NCI-H1105 (cell line): ENCODE measurements at places on chromosomes 6 and 20.

GRCh38 chr6:132391391-132392269 lies 9.6 kb downstream of the MOXD1 start:
- DNase-seq: no peak

DNA sequence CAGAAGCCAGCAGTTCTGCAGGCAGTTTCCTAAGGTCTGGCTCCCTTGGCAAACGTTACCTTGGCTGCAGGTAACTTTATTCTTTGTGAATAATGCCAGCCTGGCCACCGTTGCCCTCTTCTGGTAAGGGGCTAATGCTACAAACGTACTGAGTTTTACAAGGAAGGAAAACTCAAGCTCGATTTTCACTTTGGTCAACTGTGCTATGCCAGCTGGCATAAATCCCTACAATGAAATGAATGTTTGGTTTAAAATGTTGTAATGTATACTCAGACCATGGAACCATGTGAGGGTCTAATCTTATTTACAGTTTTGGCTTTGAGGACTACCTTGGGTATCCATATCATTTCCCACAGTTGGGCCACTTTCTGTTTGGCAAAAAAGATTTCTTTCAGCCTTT lies 101.4 kb downstream of the SLX4IP start:
- DNase-seq: peak; percentile 46

DNA sequence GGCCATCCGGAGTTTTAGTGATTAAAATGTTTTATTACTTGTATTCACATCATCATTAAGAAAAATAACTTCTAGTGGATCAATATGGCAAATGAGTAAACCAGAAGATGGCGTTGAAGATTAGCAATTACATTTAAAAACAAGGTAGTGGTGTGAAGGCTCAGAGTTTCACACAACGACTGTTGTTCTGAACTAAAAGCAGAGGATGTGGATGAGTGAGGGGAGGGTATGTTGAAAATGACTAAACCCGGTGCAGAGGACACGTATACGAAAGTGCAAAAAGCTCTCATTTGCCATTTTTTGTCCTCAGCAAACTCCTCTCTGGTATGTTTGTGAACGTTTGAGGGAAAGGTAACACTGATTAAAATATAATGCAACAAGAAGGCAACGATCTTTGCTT lies 1.9 kb upstream of the IRF4 start:
- no peak for DNase-seq

DNA sequence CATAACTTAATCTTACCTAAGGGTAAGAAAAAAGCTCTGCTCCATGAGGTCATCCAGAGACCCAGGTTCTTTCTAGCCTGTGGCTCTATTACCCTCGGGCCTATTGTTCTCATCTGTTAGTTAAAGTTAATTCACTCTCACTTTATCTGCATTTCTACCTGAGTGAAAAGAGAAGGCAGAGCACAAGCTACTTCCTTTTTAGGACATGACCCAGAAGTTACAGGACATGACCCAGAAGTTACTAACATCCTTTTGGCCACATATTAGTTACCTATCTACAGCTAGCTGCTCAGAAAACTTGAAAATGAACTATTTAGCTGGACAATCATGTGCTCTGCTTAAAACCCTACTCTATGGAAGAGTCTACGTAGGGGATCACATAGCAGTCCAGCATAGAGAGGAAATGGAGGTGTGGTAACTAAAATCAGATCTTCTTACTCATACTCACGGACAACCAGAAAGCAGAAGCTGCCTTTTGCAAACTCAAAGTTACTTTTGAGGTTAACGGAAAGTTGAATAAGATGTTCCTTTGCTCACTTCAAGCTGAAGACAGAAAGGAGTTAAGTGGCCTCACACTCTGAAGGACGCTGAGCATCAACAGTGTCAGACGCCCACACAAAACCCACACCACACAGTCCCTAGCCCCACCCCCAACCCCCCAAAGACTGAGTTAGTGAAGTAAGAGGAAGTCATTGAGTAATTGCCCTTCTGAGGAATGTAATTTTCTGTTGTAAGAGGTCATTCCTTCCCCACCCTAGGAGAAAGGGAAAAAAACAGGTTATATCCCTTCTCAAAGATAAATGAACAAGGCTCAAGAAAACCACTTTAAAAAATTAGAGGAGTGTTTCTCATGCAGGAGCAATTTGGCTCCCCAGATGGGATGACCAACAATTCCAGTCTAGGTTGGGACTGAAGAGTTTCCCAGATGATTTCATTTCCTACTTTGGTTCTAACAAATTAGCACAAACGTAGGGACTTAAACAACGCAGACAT lies 45.9 kb upstream of the TAB2 start:
- DNase-seq: no peak

DNA sequence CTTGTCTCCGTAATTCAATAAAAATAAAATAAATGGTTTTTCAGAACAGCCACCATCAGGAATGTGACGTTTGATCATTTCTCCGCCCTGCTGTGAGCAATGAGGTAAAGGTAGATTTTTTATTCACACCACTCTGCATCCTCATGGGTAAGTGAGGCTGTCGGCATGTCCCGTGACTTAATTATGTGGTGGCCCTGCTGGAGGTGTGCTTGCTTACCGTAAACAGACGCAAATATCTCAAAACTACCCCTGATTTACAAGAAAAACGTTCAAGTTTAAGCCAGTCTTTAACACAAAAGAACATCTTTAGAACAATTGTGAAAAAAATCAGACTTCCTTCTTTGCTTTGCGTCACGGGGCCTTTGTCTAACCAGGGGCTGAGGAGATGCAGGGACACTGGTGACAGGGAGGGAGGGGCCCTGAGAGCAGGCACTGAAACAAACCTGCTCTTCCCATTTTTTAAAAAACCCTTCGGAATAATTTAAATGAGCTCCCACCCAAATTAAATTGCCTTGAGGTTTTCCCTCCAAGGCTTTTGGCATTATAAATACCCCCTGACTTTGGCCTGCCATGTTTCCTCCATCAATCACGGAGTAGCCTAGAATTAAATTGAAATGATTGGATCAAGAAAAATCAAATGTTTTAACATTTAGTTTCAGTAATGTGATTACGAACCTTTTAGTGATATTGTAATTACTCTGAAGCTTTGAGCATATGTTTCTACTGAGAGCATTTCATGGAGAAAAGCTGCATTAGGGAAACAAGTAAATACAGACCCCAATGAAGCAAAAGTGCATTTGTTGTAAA lies 13.4 kb downstream of the PRKN start:
- DNase-seq: no peak

- DNase-seq: no peak
These were observed 105.8 kb downstream of the SLC35B3 start for GRCh38 chr6:8329562-8329961.

- peak; percentile 56 for DNase-seq
These were observed 105.5 kb downstream of the AGPAT4 start for GRCh38 chr6:161168281-161168891.

GRCh38 chr6:36967301-36967700 lies 12.8 kb downstream of the PI16 start:
- no peak for DNase-seq

DNA sequence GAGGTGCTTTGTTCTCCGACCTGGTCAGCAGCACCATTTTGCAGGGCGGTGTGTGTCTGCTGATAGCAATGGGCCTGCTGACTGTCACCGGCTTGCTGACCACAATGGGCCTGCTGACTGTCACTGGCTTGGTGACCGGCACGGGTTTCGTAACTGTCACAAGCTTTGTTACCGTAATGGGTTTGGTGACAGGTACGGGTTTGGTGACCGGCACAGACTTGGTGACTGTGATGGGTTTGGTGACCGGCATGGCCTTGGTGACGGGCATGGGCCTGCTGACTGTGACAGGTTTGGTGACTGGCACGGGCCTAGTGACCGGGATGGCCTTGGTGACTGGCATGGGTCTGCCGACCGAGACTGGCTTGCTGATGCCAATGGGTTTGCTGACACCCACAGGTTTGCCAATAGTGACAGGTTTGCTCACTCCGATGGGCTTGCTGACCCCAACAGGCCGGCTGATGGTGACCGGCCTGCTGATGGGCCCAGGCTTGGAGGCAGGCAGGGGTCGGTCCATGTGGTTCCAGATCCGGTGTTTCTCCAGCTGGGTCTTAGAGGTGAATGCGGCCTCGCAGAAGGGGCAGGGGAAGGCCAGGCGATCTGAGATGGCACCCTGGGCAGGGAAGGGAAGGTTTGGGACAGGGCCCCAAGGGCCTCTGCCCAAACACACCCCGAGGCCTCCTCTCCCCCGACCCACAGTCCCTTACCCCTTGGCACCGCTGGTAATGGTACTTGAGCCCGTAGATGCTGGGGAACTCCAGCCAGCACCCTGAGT lies 3.4 kb downstream of the ZNF512B start:
- no peak for DNase-seq

DNA sequence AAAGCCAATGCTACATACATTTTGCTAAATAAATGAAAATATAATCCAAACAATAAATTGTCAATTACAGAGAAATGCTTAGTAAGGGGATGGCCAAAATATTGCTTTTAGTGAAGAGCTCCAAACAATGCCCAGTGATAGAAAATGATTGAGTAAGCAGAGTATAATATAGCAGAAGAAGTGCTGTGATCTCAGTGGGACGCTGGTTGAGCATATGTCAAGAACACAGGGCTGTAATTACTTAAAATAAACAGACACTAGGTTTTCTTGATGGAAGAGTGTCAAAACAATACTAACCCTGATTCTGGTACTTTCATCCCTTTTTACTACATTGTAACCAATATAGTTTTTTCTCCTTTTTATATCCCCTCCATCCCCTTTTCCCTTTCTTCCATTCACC lies 150.3 kb downstream of the GRIK2 start:
- no peak for DNase-seq

DNA sequence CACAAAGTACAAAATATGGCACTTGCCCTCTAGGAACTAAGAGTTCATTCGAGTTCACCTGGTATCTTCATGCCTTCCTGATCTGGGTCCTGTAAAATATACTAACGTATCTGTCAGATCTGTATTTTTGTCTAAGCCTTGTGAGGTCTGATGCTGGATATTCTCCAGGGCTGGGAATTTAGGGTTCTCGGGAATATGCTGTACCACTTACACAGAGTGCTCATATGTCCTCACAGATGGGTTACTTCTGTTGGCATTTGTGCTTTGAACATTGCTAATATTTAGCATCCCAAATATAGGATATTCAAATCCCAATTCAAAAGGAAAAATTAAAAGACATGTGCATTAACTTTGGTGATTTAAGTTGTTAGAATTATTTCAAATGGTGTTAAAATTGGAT lies 122.0 kb downstream of the DNAH8 start:
- no peak for DNase-seq

DNA sequence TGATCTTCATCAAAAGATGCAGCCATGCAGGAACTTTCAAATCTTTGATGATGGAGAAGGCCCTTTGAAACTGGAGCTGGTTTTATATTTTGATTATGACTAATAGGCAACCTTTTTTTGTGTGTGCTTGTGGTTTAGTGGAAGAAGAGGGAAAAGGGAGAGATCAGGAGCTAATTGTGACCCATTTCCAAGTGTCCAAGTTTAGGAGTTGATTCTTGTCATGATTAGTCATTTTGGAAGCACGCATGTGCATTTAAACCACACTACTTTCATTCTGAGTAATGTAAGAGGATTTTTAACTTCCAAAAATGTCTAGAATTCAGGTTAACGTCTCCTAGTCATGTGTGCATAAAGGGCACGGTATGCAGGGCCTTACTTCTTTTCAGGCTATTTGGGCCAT lies 3.5 kb downstream of the FOXO3 start:
- DNase-seq: no peak

GRCh38 chr6:3656076-3656475 lies 95.4 kb downstream of the PXDC1 start:
- no peak for DNase-seq

DNA sequence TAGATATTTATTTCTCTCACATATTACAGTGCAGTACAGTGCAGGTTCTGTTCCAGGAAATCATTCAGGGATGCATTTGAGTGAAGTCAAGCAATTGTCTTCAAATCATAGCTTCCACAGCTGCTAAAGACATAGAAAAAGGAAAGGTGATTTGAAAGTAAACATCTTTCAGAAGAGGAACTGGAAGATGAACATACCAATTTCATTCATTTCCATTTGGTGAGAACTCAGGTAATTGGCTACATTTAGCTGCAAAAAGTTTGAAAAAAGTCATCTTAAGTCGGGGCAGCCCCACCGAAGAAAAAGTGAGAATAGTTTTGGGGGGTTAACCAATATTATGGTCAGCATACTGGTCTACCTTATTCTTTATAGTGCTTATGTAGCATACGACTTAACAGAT lies 61.4 kb upstream of the IL20RA start:
- no peak for DNase-seq

DNA sequence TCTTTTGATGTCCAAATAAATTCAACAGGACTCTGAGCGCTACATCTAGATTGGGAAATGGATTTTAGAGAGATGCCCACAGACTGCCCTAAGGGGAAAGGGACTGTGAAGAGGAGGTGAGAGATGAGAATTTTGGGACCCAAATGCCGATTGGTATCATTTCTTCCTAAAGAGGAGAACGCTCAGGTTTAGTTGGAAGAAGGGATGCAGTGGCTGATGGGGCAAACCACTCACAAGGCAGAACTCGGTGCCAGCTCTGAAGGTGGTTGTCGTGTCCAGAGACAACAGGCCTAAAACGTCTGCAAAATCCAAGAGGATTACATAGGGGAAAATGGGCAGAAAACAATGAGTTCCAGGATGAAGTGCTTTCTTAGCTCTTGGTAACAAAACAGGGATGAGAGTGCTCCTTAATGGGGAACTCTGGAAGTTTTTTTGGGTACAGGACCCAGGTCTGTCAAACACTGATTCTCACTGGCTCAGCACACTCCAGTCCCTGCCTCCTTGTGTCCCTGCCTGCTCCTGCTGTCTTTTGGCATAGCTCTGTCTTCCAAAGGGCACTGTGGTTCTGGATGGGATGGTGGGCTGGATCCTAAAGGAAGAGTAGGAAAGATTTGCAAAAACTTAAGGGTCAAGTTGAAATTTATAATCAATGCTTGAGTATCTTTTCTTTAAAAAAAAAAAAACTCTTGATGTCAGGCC lies 29.0 kb downstream of the NEDD9 start:
- DNase-seq: no peak

DNA sequence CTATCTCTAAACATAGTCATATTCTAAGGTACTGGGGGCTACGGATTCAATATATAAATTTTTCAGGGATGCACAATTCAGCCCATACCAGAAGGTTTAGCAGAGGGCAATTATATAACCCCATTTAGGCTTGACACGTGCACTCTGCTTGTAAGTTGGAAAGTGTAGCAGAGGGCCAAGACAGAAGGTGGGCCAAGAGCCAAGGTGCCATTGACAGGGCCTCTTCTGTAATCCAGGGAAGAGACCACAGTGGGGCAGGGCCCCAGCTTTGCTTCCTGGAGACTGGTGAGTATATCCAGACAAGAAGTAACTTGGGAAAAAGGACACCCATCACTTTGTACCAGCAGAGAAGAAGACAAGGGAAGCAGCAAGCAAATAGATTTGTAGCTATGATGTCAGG lies 672.4 kb upstream of the MARCKS start:
- no peak for DNase-seq
